ELF-1 (cell line): ENCODE measurements at places on chromosomes 7 and 10.

DNA sequence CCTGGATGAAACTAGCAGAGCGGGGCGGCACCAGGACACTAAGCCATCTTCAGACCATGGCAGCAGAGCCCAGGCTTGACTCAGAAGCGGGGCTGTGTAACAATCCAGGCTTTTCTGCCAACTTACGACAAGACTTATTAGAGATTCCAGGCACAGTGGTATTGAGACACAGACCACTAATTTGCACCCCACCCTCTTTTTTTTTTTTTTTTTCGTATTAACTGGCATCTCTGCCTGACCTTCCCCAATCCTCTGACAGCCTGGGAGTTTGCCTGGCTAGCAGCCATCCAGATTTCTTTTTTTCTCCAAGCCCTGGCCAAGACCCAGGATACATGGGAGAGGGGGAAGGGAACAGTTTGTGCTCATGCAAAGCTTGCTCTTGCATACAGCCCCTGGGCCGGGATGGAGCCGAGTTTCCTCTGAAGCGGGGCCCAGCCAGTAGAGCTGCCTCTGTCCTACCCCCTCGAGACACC is 182.4 kb downstream of the PLXNA4 start:
- DNase-seq: no peak

- no peak for DNase-seq
Observed at GRCh38 chr7:148807436-148807835, 76.7 kb downstream of the EZH2 start.

DNA sequence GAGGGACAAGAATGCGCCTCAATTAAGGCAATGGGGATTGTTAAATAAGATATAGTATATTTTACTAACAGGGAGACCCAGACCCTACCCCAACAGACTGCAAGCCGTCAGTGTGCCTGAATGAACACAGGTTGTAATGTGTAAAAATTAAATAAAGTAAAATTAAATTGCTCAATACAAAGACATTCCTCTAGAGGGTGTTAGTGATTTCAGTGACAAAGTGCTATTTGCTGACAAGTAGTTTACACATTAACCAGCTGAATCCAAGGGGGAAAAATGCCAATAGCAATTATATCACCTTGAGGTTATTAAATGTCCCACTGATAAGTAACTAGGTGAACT is 110.5 kb downstream of the EBF3 start:
- DNase-seq: no peak

- DNase-seq: no peak
Observed at GRCh38 chr10:65614956-65615565, 1310.8 kb upstream of the LRRTM3 start.

- DNase-seq: no peak
Observed at GRCh38 chr7:149727053-149727898, 46.1 kb downstream of the ZNF467 start.

- DNase-seq: no peak
Observed at GRCh38 chr7:144776447-144776846, 59.4 kb downstream of the TPK1 start.

DNA sequence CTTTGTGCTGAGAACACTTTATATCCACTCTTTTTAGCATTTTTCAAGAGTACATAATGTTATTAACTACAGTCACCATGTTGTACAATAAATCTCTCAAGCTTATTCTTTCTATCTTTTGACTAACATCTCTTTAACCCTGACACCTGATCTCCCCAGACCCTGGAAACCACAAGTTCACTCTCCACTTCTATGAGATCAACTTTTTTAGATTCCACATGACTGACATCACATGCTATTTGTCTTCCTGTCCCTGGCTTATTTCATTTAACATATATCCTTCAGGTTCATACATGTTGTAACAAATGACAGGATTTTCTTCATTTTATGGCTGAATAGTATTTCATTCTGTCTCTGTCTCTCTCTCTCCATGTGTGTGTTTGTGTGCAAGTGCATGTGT is 15.5 kb downstream of the SLC13A1 start:
- no peak for DNase-seq

GRCh38 chr7:151424799-151425198 is 15.0 kb upstream of the WDR86 start:
- no peak for DNase-seq

DNA sequence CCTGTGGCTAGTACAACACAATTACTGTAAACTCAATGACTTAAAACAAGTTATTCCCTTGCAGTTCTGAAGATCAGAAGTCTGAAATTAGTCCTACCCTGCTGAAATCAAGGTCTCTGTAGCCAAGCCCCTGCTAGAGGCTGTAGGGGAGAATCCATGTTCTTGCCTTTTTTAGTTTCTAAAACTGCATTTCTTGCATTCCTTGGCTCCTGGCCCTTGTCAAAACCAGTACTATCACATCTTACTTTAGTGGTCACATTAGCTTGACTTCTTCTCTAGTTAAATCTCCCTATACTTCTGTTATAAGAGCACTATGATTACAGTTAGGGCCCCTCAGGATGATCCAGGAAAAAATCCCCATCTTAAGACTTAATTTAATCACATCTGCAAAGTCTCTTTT is 567.0 kb downstream of the GFRA1 start:
- DNase-seq: no peak

- DNase-seq: peak; percentile 85
Observed at GRCh38 chr7:102272075-102272916, 14.4 kb upstream of the SH2B2 start.

DNA sequence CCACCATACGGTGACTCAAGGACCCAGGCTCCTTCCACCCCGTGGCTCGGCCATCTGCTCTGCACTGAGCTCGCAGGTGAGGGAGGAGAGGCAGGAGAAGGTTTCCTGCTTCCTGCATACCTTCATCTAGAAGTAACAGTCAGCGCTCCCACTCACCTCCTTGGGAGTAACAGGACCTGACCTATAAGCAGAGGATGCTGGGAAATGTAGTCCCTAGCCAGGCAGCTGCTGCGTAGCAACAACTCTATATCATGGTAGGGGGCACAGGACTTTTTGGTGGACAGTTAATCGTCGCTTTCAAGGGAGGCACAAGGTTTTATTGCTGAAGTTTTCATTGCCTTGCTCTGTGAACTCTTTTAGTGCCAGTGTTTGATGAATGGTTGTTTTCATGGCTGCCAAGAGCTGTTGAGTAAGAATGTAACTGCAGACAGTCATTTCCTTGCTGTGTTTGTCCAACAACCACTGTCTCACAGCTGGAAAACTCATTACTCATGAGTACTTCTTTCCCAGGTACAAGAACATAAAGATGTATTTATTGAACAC is 10.2 kb upstream of the ZFYVE27 start:
- DNase-seq: peak; percentile 57

DNA sequence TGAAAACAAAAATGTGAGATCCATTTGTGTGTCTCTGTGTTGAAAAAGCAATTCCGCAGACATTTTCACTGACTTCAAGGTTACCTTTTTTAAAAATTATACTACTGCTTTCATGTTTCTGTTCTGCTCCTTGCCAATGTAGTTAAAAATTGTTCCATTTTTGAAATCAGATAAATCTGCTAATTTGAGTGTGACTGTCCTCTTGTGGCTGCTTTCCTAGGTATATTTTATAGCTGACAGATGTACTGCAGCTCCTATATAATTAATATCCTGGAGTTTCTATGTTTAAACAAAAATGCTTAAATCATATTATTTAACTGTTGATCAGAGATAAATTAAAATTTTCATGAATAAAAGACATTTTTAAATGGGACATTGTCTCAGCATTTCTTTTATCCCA is 177.6 kb upstream of the LRRTM3 start:
- DNase-seq: no peak

DNA sequence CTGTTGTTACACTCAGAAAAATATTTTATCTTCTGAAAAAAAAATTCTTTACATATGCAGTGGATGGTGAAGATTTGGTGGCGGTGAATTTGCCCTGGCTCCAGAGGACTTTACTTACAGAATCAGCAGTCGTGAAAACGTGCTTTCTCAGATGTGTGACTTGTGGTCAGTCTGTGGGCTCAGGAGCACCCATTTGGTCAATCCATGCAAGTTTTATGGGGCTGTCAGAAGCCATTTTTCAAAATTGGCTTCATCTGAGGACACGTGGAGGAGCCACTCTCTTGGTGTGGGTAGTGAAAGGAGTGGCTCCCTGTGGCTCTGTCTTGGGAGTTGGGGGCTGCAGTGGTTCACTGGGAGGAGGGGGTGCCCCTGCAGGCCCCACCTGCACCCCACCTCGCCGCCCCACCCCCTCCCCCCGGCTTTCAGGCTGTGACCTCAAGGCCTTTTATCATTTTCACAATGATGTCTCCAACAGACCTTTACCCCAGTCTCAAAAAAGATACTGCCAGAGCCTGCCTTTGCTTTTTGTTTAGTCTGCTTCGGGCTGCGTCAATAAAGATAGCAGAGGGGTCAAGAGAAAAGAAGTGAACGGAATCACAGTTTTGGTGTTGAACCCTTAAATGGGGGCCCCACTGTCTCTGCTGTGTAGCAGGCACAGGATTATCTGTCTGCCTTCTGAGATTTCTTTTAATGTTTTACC is 137.4 kb downstream of the MGMT start:
- DNase-seq: no peak
